ENCODE measurements at places on chromosomes 3 and 15.

DNA sequence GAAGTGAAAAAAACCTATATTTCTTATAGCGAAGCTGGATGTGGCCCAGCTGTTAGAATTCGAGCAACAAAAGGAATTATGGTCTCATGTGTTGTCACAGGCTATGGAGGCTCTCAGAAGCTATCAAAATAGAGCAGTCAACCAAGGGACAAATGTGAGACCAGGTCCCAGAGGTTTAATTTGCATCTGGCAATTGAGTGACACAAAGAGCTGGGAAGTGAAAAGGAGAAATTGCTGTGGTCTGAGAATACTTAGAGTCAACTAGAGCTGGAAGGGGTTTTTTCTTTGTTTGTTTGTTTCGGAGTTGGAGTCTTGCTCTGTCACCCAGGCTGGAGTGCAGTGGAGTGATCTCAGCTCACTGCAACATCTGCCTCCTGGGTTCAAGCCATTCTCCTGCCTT is 61.3 kb upstream of the SMAD3 start:
- no peak for ATAC-seq

GRCh38 chr15:49094923-49095322 is 48.7 kb upstream of the SECISBP2L start:
- ATAC-seq, result no peak

DNA sequence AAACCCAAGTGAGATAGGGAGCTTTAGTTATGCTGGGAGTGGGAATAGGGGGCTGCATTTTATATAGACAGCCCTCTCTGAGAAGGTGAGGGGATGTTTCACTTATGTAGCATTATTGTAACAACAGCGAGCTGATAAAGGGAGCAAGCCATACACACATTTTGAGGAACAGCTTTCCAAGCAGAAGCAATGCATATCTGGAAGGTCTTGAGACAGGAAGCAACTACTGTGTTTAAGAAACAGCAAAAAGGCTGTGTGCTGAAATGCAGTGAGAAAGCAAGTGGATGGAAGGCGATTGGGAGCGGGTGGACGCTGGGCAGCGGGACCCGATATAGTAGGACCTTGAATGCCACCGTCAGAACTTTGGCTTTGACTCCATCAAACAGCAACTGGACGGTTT is 155.9 kb upstream of the TBL1XR1 start:
- ATAC-seq, result no peak

- no peak for ATAC-seq
Measured at GRCh38 chr15:38042707-38043445, 108.4 kb downstream of the TMCO5A start.

- no peak for ATAC-seq
Measured at GRCh38 chr3:103991-104390, 92.6 kb upstream of the CHL1 start.

GRCh38 chr3:58000306-58001085 is 7.7 kb upstream of the FLNB start:
- no peak for ATAC-seq

GRCh38 chr3:19070325-19070724 is 78.0 kb upstream of the KCNH8 start:
- ATAC-seq, result no peak

DNA sequence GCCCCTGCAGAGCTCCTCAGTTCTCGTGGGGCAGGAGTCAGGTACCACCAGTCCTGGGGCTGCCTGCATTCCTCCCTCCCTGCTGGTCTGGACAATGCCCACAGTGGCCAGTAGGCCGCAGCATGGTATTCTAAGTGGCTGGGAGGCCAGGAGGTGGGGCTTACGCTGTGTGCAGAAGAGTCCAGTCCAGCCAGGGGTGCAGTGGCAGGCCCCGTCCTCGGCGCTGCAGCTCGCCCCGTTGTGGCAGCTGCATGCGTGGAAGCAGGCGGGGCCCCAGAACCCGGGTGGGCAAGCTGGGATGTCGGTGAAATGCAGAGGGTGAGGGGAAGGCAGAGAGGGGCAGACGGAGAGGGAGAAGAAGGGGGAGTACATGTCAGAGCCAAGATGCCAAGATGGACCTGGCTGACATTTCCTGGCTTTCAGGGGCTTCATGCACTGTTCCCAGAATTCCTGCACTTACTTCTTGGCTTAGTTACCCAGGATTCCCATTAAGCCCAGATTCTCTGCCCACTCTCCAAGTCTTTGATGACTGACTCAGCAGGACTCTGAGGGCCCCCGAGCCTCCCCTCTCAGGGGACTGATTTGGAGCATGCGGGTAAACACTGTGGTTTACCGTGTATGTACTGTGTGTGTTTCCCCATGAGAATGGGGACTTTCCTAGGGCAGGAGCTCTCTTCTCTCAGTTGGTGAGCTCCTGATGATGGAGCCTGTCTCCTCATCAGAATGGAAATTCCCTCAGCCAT is 47.5 kb downstream of the RAB11A start:
- ATAC-seq, result peak; percentile 96

DNA sequence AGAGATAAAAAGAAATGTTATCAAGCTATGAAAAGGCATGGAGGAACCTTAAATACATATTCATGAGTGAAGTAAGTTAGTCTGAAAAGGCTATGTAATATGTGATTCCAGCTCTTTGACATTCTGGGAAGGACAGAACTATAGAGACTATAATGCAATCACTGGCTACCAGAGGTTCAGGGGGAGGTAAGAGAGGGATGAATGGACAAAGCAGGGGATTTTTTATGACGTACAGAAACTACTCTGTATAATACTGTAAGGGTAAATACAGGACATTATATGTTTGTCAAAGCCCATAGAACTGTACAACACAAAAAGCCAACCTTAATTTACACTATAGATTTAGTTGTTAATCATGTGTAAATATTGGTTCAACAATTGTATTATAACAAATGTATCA is 46.1 kb downstream of the MCTP2 start:
- ATAC-seq, result no peak

- ATAC-seq, result no peak
Measured at GRCh38 chr15:38904298-38904697, 339.7 kb upstream of the RASGRP1 start.

DNA sequence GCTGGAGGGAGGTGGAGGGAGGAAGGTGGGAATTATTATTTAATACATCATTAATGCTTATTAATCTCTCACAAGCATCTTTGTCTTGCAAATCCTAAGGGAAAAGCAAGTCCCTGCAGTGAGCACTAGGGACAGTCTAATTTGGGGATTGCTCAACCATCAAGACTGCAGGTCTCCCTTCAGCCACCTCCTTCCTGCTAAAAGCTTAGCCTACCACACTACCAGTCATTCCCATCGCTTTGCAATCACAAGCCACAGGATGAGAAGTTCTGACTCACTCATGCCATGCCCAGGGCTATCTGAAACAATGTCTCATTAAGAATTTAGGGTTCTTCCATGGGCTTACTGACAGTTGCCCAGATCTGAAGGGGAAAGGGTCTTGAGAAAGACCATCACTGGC is 51.0 kb upstream of the EIF1B start:
- ATAC-seq, result peak; percentile 47

DNA sequence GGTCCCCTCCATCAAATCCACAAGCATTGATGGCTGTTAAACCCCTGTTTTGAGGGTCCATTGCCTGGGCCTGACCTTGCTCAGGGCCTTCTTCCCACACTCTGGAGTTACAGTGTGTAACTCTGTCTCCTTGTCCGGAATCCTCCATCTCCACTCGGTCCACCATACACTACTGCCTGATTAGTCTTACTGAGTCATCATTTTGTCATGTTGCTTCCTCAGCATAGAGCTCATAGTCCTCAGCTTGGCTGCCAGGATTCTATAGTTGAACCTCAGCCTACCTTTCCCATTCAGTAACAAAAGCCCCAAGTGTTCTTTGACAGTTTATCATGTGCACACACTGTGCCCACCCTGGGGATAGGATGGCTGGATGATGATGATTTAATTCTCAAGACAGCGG is 113.0 kb downstream of the PDE8A start:
- no peak for ATAC-seq

DNA sequence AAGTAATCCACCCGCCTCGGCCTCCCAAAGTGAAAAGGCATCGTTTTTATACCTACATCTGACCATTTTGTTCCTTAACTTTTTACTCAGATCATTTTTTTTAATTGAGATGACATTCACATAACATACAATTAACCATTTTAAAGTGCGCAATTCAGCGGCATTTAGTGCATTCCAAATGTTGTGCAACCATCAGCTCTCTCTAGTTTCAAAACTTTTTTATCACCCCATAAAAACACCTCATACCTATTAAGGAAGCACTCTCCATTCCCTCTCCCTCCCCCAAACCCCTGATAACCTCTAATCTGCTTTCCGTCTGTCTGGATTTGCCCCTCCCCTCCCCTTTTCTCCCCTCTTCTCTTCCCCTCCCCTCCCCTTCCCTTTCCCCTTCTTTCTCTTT is 310.1 kb downstream of the UACA start:
- no peak for ATAC-seq

GRCh38 chr3:43390255-43390588 is 103.9 kb downstream of the SNRK start:
- ATAC-seq, result no peak

DNA sequence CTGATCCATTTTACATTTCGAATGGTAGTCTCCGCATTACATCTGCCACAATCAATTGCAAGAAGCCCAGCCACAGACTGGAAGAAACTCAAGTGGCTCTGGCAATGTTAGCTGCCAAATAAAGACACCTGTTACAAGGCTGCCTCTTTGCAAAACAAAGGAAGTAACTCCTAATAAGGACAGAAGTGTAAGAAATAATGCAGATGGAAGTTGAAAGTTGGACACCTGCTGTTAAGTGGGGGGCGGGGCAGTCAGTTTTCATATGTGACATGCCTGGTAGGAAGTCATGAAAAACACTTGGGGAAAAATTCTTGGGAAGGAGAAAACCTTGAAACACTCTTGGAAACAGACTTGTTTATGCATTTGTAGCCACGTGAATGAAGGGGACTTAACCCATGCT is 54.1 kb upstream of the ATP2C1 start:
- no peak for ATAC-seq

GRCh38 chr3:172680684-172681083 is 30.2 kb downstream of the NCEH1 start:
- ATAC-seq, result no peak

GRCh38 chr3:62446337-62446940 is 73.1 kb upstream of the FEZF2 start:
- ATAC-seq, result no peak
